ENCODE measurements at places on chromosomes 7 and 10.

- no peak for DNase-seq
These were observed 17.1 kb downstream of the ZNF485 start for GRCh38 chr10:43623351-43623750.

DNA sequence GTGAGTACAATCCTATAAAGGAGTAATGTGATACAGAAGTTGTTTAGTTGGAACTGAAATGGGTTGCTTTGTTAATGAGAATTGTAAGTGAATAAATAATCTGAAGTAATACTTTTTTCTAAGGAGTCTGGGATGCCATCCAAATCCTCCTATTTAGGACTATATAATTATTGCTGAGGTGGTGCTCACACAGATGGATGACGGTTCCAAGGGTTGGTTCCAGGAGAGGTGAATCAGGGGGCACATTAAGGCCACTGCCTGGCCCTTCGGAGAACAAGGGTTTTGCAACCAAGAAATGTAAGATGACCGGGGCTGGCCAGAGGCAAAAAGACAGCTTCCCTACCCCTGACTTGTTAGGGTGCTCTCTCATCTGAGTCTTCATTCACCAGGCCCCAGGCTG, 352.7 kb downstream of the PHTF2 start:
- no peak for DNase-seq

DNA sequence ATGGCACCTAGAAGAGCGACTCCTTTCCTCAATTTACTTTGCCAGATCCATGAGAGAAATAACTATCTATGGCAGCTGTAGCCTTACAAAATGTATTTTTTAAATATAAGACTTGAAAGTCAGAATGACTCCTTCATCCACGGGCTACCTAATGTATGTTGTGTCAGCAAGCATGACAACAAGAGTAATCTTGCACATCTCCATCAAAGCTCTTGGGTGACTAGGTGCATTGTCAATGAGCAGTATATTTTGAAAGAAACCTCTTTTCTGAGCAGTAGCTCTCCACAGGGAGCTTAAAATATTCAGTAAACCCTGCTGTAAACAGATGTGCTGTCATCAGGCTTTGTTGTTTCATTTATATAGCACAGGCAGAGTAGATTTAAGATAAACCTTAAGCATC, 757.2 kb upstream of the PHF14 start:
- DNase-seq: no peak

DNA sequence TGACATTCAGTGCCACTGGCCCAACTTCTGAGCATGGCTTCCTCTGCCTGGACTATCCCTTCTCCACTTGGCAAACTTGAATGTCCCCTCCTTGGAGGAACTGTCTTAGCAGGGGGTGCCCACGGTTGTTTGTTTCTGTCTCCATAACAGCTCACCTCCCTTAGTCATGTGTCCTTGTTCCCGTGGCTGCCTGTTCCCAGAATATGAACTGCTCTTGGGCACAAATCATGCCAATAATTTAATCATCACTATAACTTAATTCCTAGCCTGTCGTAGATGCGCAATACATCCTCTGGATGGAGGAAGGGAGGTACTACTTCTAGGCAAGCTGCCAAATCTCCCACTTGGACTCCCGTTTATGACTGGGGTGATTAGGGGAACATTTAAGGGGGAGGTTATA, 173.1 kb downstream of the MYOF start:
- DNase-seq: no peak

DNA sequence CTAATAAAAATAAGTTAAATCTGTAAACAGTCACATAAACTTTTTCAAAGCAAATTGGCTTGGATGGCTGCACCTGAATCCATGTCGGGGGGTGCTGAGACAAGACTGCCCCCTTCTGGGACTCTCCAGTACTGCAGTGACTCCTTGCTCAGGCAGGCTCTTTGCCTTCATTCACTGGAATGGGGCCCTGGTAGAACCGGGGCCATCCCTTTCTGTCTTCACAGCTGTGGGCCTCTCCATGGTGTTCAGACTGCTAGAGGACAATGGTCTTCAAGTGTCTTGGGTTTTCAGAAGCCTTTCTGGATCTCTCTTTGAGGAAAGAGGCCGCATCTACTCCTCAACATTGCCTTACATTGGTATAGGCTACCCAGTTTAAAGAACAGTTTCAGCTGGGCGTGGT, 16.1 kb upstream of the IMPDH1 start:
- DNase-seq: no peak
